Progenitor cell of endocrine pancreas (in vitro differentiated cells): ENCODE measurements at places on chromosomes 2 and 18. TPM values are rescaled to one million over a fixed set of nuclear protein-coding genes. Genes with fewer than 3 reads are reported as not detected.

DNA sequence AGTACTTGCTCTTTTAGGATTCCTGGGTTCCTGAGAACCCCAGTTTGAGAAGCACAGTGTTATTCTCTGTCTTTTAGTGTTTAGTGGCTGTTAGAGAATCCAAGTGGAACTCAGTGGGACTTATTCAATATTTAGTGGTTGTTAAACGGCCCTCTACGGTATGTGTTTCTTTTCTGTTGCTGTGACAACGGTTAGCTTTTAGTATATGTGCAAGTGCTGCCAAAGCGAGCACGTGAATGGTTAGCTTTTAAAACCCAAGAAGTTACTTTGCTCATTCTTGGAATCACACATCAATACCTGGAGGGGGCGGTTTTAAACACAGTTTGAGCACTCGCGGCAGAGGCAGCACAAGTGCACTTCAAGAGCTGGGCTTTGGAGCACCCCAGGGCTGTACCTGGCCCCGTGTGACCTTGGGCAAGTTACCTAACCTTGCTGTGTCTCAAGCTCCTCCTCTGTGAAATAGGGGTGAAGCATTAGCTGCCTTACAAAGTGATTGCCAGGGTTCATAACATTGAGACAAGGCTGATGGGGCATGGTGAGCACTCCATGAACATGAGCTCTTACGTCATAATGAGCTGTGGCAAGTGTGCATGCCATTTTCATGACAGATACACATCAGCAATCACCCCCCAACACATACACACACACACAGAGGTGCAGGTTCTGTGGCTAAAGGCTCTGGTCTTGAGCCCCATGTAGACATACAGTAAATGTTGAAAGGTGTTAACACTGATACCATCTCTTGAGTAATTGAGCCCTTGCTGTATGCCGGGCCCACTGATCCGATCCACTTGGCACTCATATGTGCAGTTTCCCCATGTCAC, 234.1 kb downstream of the ALPK2 start:
- H3K4me1 ChIP-seq: no peaks in the 10 kb centered on the region
- H3K36me3 ChIP-seq: peaks cover 41% of the 10 kb centered on the region
- H3K27ac ChIP-seq: no peak overlapping the region
- H3K4me3 ChIP-seq: no peak overlapping the region
- DNase-seq: no peak
- no peaks in the 10 kb centered on the region for H3K27me3 ChIP-seq

FSIP2 gene
- total RNA-seq: 19.4 and 26.8 TPM in 2 replicates

DNA sequence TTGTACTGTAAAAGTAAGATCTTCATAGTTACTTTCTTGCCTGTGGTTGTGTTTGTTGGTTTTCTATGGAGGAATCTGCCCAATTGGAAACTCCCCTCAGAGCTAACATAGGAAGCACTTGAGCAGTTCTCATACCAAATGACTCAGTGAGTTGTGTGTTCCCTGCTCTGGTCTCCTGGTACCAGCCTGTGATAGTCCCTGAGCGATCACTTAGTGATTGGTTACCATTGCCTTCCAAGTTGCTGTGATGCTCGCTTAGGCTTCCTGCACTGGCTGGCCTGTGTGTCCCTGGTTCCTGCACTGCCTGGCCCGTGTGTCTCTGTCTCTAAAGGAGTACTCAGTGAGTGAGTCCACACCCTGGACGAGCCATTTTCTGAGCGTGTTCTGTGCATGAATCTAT, 133.0 kb downstream of the MAP4K4 start:
- peaks cover 26% of the 10 kb centered on the region for H3K36me3 ChIP-seq
- H3K4me3 ChIP-seq: no peak overlapping the region
- no peak for DNase-seq
- H3K4me1 ChIP-seq: peaks cover 21% of the 10 kb centered on the region

UGT1A4 gene
- not detected in 2 replicates for total RNA-seq

- H3K27ac ChIP-seq: no peak overlapping the region
- DNase-seq: no peak
- no peaks in the 10 kb centered on the region for H3K36me3 ChIP-seq
- no peaks in the 10 kb centered on the region for H3K27me3 ChIP-seq
Observed at GRCh38 chr2:37405781-37406180, 61.4 kb downstream of the QPCT start.

DNA sequence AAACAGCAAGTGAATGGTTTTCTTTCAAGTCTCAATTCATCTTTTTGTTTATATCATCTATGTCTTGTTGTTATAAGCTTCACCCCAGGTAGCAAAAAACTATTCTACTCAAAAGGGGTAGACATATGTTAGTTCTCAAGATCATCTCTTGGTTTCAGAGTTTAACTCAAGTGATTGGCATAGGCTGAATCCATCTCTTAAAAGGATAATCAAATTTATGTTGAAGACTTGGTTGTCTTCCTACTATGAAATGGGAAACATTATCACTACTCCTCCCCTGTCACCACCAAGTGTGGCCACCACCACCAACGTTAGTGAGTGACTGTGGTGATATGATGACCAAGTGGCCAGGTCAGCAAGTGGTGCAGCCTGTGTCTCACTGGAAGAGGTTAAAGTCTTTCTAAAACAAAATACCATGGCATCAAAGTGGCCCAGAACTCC, 1.5 kb downstream of the IL1B start:
- H3K27ac ChIP-seq: no peak overlapping the region
- H3K27me3 ChIP-seq: peaks cover 75% of the 10 kb centered on the region
- H3K36me3 ChIP-seq: no peaks in the 10 kb centered on the region
